Inflammatory macrophage treated with lipopolysaccharide for 1 hour (primary cell): ENCODE measurements at places on chromosomes 11 and 22.

DNA sequence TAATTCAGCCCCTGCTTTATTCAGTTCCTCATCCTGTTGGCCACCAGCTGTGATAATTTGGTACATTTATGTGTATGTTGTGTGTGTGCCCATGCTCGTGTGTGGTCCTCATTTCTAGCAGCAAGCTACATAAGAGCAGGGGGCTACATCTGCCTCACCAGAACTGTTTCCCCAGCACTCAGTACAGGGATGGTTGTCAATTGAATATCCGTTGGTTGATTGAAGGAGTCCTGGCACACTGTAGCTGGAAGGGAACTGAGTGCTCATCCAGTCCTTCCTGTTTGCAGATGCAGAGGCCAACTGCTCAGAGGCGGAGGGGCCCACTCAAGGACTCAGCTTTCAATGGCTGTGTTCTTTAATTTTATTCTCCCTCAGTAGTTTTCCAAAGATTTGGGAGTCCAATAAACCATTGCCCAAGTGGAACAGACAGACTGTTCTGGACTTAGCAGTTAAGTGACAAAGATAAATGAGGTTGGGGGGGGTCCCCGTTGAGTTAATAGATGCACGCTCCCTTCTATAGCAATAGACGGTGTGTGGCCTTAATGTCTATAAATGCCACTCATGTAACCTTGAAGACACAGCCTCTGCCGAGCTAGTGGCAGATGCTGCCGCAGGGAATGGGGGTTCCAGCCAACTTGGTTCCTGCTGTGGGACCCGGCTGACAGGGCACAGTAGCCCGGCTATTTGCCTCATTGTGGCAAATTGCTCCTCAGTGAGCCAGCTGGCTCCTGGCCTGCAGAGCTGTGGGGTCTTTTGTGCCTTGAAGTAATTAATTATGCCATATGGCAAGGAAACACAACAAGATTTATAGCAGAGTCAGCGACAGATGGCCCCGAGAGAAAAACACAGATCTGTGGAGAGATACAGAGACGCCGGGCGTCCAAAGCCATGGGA lies 71.4 kb upstream of the GRK3 start:
- DNase-seq: no peak

DNA sequence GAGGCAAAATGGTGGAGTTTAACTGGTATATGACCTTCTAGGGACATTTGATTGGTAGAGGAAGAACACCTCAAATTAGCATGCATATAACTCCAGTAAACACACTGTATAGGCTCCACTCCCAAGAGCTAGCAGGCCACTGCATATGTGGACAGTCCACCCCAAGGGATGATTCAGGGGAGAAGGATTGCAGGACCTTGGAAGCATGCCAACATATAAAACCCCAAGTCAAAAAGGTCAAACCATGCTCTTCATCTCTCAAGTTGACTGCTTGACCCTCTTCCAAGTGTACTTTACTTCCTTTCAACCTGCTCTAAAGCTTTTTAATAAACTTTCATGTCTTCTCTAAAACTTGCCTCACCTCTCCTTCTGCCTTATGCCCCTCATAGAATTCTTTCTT lies 459.9 kb upstream of the CCDC179 start:
- DNase-seq: no peak

DNA sequence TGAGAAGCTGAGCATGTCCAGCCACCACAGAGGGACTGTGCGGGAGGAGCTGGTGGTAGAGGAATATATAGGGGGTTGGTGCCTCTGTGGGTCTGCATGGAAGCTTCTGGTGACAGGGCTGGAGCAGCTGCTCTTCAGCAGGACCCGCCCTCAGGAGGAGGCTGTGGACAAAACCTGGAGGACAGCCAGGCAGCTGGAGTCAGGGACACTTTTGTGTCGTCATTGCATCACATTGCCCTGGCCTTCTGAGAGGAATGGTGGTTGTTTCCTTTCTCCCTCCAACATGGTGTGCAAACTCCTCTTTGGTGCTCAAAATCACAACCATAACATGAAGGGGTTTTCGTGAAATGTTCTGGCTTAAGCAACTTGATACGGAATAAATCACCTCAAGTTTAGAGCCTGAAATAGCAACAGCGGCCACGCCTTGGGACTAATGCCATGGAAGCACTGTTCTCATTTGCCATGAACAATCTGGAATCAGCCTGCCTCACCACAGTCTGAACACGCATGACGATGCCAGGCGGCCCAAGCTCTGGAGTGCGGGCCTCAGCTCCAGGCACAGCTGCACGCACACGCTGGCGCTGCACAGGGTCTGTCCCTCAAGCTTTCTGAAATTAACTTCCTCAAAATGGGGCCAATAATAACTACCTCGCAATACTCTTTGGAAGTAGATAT lies 17.1 kb upstream of the CSRP3 start:
- DNase-seq: no peak

- DNase-seq: no peak
Observed at GRCh38 chr11:20197881-20198280, 37.6 kb upstream of the DBX1 start.

- DNase-seq: no peak
Observed at GRCh38 chr11:15878756-15879155, 477.6 kb downstream of the SOX6 start.
